Stimulated activated CD4-positive, alpha-beta T cell treated with anti-CD3 and anti-CD28 coated beads, Interleukin-2, amount 100 ng/mL, for 4 hours (primary cell): ENCODE measurements at places on chromosomes 2 and 18.

- DNase-seq = no peak
Observed at GRCh38 chr2:20093263-20094141, 42.1 kb upstream of the LAPTM4A start.

- no peak for DNase-seq
Observed at GRCh38 chr2:211598238-211598637, 940.4 kb downstream of the ERBB4 start.

DNA sequence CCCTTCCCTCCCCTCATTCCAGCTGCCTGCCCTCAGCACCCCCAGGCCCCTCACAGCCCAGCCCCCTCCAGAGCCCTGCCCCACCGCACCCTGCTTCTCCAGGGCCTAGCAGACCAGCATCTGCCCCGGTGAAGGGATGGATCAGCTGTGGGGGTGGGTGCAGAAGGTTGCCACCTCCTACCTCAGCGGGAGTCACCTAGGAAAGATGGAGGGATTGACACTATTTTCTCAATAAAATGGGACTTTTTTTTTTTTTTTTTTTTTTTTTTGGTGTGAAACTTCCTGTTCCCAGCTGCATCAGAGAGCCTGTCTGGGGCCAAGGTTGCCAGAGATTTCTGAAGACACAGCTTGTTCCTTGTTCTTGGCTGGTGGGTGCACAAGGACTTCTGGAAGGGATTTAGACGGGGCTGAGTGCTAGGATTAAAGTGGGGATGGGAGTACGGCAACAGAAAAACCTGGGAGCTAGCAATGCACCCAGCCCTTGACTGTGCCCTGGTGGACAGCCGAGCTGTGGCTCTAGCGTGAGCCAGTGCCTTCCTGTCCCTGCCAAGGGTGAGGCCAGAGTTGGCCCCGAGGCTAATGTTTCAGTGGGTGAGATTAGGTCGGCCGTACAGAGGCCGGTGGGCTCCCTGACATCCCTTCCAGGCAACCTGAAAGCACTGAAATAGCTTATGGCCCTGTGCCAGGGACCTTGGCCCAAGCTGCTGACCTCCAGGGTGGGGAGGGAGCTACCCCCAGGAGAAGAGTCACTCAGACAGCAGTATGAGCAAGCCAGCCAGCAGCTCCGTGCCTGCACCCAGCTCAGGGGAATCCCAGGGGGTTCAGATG, 4.6 kb downstream of the B3GNT7 start:
- DNase-seq = no peak

DNA sequence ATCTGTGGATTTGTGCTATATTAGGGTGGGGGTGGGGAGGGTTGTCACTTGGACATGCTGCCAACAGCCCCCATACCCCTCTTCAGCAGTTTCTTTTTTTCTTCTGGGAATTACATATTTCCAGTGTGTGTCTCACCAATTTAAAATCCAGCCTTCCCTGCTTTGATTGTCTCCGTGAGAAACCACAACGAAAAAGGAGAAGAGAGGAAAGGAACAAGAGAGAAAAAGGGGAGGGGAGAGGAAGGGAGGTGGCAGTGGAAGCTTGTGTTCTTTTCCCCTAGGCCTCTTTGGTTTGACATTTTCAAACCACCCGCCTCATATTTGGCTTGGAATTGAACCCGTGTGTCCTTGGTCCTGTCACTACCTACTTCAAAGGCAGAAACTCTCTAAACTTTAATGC, 860 bp downstream of the CTNNA2 start:
- no peak for DNase-seq

- DNase-seq = no peak
Observed at GRCh38 chr2:69943000-69943842, 18.2 kb downstream of the ASPRV1 start.
